ENCODE measurements at places on chromosomes 3 and 15. TPM values are rescaled to one million over a fixed set of nuclear protein-coding genes. Genes with fewer than 3 reads are reported as not detected.

- no peak overlapping the region for H3K4me3 ChIP-seq
- H3K4me1 ChIP-seq, result peaks cover 38% of the 10 kb centered on the region
- no peak overlapping the region for H3K27ac ChIP-seq
- peak; percentile 69 for DNase-seq
- H3K27me3 ChIP-seq, result no peaks in the 10 kb centered on the region
These were observed 13.3 kb downstream of the SH2D7 start for GRCh38 chr15:78105476-78106241.

C3orf22 gene
- not detected for polyA plus RNA-seq

GRCh38 chr15:85403745-85404144, 23.3 kb downstream of the AKAP13 start:
- no peaks in the 10 kb centered on the region for H3K27me3 ChIP-seq
- no peak for DNase-seq
- no peak overlapping the region for H3K4me3 ChIP-seq
- peaks cover 90% of the 10 kb centered on the region for H3K4me1 ChIP-seq

DNA sequence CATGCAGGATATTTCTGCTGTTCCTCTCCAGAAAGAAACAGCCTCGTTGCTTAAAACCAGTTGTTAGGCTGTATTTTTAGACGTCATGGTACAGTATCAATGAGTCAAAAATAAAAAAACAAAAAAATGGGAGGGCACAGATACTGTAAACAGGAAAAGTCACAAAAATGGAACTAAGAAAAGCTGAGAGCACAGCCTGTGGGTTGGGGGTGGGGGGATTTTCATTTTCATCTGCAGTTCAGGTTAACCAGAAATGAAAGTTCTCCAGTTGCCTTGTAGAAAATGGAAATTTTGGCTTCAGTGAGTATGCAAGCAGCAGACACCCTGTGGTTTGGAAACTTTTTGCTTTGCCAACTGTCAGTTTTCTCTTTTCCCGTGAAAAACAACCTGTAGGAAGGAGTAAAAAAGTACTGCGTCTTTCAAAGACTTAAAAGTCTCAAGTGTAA, 59.0 kb downstream of the FRMD4B start:
- H3K27me3 ChIP-seq, result no peaks in the 10 kb centered on the region
- no peak overlapping the region for H3K4me3 ChIP-seq
- DNase-seq, result no peak
- H3K27ac ChIP-seq, result peak overlapping the region; percentile 39
- no peaks in the 10 kb centered on the region for H3K36me3 ChIP-seq

GASK1A gene
- polyA plus RNA-seq, result 1.6 TPM

DNA sequence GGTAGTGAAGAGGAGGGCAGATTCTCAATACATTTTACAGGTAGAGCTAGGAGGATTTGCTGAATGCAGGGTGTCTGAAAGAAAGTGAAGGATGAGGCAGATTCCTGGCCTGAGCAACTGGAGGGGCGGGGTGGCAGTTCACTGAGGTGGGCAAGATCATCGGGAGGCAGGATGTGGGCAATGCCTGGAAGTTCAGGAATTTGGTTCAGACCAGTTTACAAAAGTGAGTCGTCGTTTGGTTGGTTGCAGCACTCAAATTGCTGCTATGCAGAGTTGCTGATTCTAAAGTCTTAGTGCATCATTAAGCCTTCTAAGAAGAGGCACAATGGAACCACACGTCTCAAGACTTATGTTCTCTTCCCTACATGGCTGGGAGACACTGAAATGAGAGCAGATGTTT, 134.0 kb downstream of the MFSD1 start:
- H3K27me3 ChIP-seq, result no peaks in the 10 kb centered on the region
- H3K36me3 ChIP-seq, result no peaks in the 10 kb centered on the region
- H3K4me1 ChIP-seq, result no peaks in the 10 kb centered on the region
- no peak for DNase-seq
- H3K4me3 ChIP-seq, result no peak overlapping the region
- no peak overlapping the region for H3K27ac ChIP-seq

Data from spleen (tissue), 13 donors.